ENCODE measurements at places on chromosomes 16 and 17.
A peak's percentile ranks its signal among the peaks of the same experiment; 100 is the strongest.

- DNase-seq: no peak
These were observed 10.7 kb upstream of the EPOP start for GRCh38 chr17:38685491-38685890.

GRCh38 chr16:81185416-81185815 is 53.1 kb upstream of the BCO1 start:
- DNase-seq: no peak

DNA sequence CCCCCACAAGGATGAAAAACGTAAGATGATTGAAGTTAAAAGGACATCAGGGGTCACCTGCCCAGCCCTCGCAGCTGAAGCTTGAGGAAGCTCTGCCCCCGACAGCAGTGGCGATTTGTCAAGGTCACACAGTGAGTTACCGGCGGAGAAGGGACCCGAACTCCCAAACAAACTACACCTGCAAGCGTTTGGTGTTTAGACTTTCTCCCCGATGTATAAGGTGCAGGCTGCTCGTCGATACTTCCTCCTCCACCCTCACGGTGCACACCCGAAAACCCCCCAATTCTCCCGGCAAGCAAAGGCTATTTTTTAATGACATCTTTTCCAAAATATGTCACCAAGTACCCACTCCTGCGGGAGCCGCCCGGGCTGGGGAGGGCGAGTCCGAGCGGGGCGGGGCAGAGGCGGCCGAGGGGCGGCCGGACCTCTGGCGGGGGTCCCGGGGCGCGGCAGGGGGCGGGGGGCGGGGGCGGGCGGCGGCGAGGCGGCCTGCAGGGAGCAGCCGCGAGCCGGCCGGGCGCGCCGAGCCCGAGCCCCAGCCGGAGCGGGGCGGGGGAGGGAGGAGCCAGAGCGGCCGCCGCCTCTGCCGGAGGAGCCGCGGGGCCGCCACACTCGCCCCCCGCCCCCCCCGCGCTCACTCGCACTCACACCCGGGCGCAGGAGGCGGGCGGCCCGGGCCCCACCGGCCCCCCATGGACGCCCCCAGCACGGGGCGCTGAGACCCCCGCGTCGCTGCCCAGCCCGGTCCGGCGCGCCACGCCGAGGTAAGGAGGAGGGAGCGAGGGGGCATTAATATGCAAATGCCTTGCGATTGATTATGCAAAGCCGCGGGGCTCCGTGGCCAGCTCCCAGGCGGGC is at the start of gene THRA:
Gene THRA, plus strand, starts transcription at position 637 of the 858 bp plus-strand sequence. CDS start 11,524 bp downstream, outside the sequence.
- peak; percentile 55 for DNase-seq

DNA sequence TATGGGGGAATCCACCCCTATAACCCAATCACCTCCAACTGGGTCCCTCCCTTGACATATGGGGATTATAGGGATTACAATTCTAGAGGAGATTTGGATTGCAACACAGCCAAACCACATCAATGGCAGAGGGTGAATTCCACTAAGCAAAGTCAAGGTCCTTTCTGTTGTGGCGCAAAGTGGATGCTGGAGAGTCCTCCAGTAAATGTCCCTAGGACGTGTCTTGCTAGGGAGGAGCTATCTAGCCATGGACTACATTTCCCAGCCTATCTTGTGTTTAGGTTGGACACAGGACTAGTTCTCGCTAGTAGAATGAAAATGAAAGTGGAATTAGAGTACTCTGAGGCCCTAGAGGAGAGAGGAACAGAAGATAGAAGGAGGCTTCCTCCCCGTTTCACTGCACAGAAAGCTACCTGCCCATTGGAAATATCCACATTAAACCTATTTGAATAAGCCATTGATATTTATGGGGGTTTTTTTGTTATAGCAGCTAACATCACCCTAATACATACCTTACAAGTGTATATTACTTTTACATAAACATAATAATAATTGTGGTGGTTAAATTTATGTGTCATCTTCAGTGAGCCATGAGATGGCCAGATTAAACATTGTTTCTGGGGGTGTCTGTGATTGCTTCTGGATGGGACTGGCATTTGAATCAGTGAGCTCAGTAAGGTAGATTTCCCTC is 56.7 kb upstream of the ERCC4 start:
- no peak for DNase-seq

- no peak for DNase-seq
These were observed 232.8 kb downstream of the GRIN2A start for GRCh38 chr16:9949396-9949795.

- no peak for DNase-seq
These were observed 11.7 kb downstream of the ERN1 start for GRCh38 chr17:64117981-64118979.

- no peak for DNase-seq
These were observed 406.5 kb downstream of the SHISA9 start for GRCh38 chr16:13307851-13308250.

DNA sequence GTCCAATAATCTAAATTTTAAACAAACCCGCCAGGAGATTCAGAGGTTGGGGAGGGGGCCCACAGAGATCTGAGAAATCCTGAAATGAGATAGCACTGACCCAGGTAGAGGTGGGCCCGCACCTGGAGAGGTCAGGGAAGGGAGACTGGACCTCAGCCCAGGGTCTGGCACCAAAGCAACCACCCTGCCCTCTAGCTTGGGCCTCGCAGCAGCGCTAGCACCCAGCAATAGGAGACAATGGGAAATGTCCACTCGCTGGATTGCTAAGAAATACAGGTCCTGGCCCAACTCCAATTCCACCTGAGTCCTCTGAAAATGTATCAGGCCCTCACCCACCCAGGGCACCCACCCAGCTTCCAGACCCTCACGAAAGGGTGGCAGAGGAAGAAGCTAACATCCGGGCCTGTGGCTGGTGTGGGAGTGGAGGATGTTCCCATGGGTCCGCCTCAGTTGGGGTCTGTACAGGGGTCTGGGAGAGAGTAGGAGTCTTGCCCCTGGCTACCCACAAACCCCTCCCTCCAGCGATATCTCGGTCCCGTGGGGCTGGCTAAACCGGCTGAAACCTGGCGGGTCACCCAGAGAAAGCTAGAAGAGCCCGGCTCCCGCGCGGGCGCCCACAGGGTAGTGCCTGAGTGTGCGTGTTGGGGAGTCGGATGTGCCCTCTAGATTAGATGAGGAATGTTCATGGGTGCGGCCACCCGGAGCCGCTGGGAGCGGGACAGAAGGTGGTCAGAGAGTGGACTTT is 1.1 kb downstream of the PLLP start:
- DNase-seq: no peak

- DNase-seq: no peak
These were observed 9.2 kb downstream of the NACA2 start for GRCh38 chr17:61581611-61582349.

GRCh38 chr17:58384897-58385296 is 32.4 kb downstream of the RNF43 start:
- DNase-seq: no peak

- no peak for DNase-seq
These were observed 30.1 kb downstream of the ABCA8 start for GRCh38 chr17:68924793-68925720.

DNA sequence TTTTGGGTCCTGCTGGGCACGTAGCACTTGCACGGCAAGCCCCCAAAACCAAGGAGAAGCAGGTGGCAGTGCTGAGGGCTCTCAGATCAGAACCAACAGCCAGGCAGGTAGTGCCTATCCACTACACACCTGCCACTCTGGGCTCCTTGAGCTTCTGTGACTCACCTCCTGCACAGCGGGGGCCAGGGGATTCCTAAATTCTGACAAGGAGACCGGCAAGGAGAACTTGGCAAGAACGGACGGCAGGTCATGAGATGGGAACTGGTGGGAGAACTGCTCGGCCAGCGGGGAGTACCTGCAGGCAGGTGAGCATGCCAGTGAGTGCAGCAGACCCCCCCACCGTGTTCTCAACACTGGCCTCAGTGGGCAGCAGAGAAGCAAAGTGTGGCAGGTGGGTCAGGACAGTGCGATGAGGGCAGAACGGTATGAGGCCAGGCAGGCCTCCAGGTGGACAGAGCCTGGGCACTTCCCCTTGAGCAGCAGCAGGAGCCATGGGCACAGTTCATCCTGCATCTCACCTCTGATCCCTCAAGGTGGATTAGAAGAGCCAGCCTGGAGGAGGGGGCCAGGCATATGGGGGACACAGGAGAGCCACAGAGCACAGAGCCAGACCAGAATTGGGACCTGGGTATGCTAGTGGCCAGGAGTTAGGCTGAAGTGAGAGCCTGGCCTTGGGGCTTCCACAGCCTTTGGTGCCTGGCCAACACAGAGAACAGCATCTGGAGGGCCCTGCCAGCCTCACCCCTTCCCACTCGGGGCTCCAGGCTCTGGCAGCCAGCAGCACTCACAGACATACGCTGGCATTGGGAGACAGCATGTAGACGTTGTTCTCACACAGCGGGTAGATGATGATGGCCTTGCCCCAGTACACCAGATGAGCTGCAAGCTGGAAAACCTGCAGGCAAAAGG is 14.7 kb downstream of the MPG start:
- no peak for DNase-seq

- no peak for DNase-seq
These were observed 11.1 kb downstream of the TNS4 start for GRCh38 chr17:40490289-40490853.

GRCh38 chr17:31321481-31321880 is at the start of gene EVI2A:
Gene EVI2A, minus strand, starts transcription at chr17:31321622. Its CDS starts 2,609 bp downstream, at chr17:31319013.
- peak; percentile 75 for DNase-seq

DNA sequence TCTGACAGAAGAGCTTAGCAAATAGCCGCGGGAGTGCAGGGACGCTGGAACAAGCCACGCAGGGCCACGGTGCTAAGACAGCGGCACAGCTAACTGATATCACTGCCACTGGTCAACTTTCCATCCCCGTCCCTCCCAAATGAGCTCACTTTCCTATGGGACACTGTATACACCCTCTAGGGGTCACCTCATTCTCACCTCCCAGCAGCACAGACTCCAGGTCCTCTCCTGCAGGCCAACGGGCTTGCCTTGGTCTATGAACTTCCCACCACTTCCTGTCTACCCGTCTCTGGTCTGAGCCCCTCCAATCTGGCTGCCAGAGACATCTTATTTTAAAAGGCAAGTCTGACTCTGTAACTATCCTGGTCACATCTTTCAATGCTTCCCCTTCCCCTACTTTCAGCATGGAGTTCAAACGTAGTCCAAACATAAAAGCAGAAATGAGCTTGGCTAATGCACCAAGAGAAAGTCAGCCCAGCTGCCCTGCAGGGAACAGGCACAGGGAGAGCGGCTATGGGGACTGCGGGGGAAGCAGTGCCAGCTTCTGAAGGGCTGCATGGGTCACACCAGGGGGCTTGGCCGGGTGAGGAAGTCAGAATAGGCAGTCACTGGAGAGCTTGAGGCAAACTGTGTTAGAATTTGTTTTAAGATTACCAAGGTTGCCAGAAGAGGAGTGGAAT is 26.3 kb upstream of the SLC38A8 start:
- DNase-seq: no peak

DNA sequence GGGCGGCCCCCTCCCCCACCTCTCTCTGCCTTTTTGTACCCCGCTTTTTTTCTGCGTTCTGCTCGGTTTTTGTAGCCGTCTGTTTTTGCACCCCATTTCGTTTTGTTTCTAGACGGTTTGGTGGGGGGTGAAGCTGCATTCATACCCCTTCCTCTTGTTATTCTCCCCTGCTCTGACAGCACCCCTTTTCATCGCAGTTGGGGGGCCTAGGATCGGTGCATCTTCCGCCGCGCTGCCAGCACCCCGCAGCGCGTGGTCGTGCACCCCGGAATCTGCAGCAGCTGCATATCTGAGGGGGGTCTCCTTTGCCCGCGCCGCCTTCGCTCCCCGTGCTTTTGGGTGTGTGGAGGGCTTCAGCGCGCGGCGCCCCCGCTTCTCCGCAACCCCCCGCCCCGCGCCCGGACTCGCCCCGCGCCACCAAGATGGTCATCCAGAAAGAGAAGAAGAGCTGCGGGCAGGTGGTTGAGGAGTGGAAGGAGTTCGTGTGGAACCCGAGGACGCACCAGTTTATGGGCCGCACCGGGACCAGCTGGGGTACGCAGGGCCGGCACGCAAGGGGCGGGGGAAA is 455 bp downstream of the ATP1B2 start:
- no peak for DNase-seq

GRCh38 chr16:69936252-69936651 is 14.9 kb upstream of the CLEC18A start:
- DNase-seq: no peak

GRCh38 chr16:70687102-70687511 is 1.3 kb upstream of the MTSS2 start:
- DNase-seq: no peak

DNA sequence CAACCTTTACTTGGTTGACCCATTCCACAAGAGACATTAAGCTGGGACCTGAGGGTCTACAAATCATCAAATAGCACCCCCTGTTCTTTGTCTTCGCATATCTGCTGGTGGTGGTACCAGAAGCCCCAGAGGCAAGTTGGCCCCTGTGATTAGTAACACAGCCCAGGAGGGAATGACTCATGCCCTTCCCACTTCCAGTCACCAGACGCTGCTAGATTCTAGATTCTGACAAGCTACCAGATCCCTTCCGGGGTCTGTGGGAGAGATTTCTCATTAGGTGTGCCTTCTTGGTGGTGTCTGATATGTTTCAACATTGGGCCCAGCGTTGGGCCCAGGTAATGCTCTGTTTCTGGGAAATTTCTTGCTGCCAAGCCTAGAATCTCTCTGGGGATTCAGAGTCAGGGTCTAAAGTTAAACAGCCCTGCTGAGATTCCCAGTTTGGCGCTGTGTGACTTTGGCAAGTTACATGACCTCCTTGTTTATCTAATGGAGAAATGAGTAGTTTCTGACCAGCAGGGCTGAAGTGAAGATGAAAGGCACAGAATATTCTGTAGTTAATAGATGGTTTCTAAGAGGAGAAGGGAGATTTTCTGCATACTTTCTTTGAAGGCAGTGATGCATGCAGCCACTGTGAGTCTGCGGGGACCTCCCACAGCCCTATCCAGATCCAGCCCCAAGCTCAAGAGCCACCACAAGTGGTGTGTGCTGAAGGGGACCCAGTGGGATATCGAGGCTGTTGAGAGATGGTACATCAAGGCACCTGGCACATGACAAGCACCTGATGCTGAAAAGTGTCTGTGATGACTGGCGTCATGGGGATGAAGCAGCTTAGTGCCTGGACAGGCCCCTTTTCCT is 3.9 kb downstream of the TRPV2 start:
- DNase-seq: peak; percentile 71

DNA sequence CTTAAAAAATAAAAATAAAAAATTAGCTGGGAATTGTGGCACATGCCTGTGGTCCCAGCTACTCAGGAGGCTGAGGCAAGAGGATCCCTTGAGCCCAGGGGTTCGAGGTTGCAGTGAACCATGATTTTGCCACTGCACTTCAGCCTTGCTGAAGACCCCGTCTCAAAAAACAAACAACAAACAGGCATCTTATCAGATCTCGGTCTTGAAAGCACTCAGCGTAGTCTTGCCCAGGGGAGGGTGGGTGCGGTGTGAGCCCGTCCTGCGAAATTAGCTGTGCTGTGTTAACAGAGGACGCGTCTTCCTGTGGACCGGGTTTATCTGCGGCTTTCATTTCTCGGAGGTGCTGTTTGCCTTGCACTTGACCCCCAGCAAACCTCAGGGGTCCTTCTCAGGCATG is 5.4 kb downstream of the GAA start:
- DNase-seq: no peak

GRCh38 chr17:73599599-73599998 is 44.6 kb downstream of the SDK2 start:
- DNase-seq: no peak
